Osteoblast (primary cell): ENCODE measurements at places on chromosomes 12 and 14. TPM values are rescaled to one million over a fixed set of nuclear protein-coding genes. Genes with fewer than 3 reads are reported as not detected.

- peak; percentile 85 for DNase-seq
Observed at GRCh38 chr12:108616941-108617858, 16.5 kb downstream of the SELPLG start.

DNA sequence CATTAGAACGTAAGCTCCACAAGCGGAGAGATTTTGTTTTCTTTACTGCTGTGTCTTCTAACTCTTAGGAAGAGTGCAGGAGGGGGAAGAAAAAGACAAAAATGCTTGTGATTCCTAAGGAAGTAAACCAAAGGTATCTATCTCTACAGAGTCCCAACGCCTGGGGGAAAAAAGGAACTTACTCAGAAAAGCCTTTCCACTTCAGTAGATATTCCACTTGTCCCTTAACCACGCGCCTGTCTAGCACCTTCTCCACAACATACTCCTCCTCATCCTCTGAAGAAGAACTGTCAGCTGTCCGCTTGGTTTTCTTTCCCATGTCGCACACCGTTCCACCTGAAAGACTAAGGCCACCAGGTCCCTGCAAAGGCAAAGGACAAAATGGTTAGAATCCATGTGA, 22.6 kb downstream of the CBX5 start:
- DNase-seq = peak; percentile 55

DNA sequence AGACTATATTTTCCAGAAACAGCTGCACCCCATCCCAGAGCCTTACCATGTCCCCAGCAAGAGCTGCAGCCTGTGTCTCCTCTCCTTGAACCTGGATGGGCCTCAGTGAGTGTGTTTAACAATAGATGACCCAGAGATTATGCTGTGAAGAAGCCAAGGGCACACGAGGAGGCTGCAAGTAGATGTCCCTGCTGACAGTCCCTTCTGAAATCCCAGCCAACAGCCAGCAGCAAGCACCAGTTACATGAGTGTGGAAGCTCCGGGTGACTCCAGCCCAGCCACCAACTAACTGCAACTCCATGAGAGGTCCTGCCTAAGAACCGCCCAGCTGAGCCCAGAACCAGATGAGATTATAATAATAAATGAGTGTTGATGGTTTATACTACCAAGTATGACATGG, 191.7 kb downstream of the BCL11B start:
- DNase-seq = no peak

GRCh38 chr12:31214626-31215517, 111.1 kb downstream of the SINHCAF start:
- DNase-seq = peak; percentile 10

GRCh38 chr12:6450091-6450868, 1.6 kb upstream of the TAPBPL start:
- DNase-seq = no peak

- DNase-seq = no peak
Observed at GRCh38 chr12:39574378-39574777, 45.2 kb downstream of the ABCD2 start.

DNA sequence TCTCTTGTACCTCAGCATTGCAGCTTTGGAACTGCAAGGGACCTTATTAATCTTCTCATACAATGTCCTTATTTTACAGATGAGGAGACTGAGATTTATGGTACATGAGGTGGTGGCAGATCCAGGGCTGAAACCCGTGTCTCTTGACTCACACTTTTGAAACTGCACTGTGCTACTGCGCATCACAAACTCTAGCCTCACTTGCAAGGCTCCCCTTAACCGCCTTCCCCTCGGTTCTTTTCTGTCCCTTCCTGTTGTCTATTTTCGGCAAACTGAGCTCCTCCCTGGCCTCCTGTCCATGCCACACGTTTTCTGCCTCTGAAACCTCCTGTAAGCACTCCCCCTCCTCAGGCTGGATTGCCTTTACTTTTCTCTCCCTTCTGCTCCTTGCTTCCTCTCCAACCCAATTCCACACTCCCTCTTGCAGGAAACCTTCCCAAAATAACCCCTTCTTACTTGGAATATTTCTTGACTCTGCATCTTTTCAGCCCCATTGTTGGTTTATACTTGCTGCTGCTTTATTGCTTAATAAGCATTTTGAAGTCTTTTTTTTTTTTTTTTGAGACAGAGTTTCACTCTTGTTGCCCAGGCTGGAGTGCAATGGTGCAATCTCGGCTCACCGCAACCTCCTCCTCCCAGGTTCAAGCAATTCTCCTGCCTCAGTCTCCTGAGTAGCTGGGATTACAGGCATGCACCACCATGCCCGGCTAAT, 72.4 kb upstream of the CISTR start:
- DNase-seq = no peak

- DNase-seq = no peak
Observed at GRCh38 chr12:84727961-84728360, 184.6 kb downstream of the SLC6A15 start.

- DNase-seq = no peak
Observed at GRCh38 chr14:82987502-82988124, 1454.0 kb upstream of the SEL1L start.

GRCh38 chr12:114921781-114922180, 237.8 kb upstream of the TBX3 start:
- no peak for DNase-seq

GRCh38 chr12:102167821-102168604, 29.6 kb downstream of the PMCH start:
- DNase-seq = no peak

- DNase-seq = peak; percentile 61
Observed at GRCh38 chr12:70648831-70649230, 11.6 kb upstream of the PTPRB start.

DNA sequence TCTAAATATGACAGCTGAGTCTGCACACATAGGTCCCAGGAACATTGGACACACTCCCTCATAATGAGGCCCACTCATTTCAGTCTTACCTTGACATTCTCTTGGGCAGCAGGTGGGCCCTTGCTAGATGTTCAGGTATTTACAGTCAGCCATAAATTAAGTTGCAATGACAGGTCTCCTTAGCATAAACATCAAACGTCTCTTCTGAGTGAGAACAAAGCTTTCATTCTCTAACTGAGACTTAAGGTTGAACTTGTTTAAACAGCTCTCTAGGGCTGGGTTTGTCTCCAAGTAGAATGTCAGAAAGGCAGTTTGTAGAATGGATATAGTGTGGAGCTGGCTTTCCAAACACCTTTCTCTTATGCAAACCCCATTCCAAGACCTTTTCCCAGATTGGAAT, 10.3 kb downstream of the ACVR1B start:
- no peak for DNase-seq

GRCh38 chr14:100688598-100689461, 37.9 kb upstream of the DLK1 start:
- peak; percentile 97 for DNase-seq

DNA sequence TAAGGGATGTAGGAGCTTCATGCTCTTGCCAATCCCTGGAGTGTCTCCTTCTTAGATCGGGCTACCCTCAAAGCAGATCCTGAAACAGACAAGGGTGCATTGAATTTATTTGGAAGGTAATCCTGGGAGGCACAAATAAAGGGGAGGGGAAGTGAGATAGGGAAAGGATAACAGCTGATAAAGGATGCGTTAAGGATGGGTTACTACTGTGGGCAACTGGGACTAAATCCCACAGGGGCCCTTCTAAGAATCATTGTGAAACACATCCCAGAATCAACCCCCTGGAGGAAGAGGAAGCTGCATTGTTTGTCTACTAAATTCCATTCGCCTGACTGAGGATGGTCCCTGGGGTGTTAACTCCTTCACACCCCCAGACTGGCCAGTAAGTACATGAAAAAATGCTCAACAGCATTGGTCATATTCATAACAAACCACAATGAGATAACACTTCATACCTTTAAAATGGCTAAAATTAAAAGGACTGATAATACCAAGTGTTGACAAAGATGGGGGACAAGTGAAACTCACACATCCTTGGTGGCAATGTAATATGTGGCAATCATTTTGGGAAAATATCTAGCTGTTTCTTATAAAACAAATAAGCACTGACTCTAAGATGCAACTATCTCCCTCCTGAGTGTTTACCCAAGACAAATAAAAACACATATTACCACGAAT, 37.0 kb upstream of the CMKLR1 start:
- peak; percentile 74 for DNase-seq

GRCh38 chr12:53659011-53659551, 16.8 kb downstream of the ATP5MC2 start:
- peak; percentile 87 for DNase-seq

Gene PRKAB1
- total RNA-seq = 16.6 and 25.3 TPM in 2 replicates

Gene C12orf76
- total RNA-seq = 7.6 and 9.4 TPM in 2 replicates

Gene TAS2R19
- total RNA-seq = 5.0 and 7.6 TPM in 2 replicates

Gene KRT3
- not detected in 2 replicates for total RNA-seq

Gene CHGA
- total RNA-seq = not detected in 2 replicates

Gene TAS2R30
- total RNA-seq = 8.3 and 9.7 TPM in 2 replicates

Gene KSR2
- under 0.01 TPM in 2 replicates for total RNA-seq

Gene SYT1
- 0.29 TPM in 1 of 2 replicates, not detected in the other for total RNA-seq

Gene IL31
- not detected in 2 replicates for total RNA-seq

Gene KRT78
- total RNA-seq = not detected in 2 replicates

Gene C2CD5
- 22.1 and 25.0 TPM in 2 replicates for total RNA-seq

Gene AGAP2
- 0.29 and 0.72 TPM in 2 replicates for total RNA-seq

Gene SLC17A8
- not detected in 2 replicates for total RNA-seq

Gene ALDH1L2
- total RNA-seq = 55.4 and 63.9 TPM in 2 replicates
